HuH-7 (cell line): ENCODE measurements at places on chromosomes 2 and 18.

DNA sequence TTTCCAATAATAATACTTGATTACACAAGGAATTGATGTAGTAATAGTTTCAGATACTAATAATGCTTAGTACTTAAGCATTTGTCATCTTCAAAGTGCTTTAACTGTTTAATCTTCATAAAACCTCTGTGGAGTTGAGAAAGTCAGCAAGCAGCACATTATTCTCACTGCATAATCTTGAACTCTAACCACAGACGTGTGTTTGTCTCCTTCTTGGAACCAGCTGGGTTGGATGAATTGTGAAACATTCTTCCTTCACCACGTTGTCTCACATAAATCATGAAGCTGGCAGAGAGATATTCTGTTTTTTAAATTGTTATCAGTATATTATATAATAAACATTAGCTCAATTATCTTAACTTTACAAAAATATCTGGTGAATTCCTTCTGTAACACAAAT is 55.1 kb upstream of the LDAH start:
- DNase-seq = no peak

GRCh38 chr2:88396209-88396608 is 56.3 kb downstream of the FOXI3 start:
- no peak for DNase-seq

GRCh38 chr2:61210332-61210981 is 48.5 kb downstream of the C2orf74 start:
- peak; percentile 8 for DNase-seq

DNA sequence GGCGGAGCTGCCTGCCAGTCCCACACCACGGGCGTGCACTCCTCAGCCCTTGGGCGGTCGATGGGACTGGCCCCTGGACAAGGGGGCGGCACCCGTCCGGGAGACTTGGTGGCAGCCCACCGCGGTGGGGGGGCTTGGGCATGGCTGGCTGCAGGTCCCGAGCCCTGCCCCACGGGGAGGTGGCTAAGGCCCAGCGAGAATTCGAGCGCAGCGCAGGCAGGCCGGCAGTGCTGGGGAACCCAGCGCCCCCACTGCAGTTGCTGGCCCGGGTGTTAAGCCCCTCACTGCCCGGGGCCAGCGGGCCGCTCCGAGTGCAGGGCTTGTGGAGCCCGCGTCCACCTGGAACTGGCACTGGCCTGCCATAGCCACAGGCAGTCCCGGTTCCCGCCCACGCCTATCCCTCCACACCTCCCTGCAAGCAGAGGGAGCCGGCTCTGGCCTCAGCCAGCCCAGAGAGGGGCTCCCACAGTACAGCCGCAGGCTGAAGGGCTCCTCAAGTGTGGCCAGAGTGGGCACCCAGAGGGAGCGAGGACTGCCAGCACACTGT is 742.9 kb upstream of the DDX18 start:
- DNase-seq = no peak

GRCh38 chr2:170830166-170830565 is 13.5 kb downstream of the GAD1 start:
- DNase-seq = no peak

GRCh38 chr2:74792282-74792681 is 41.6 kb upstream of the HK2 start:
- no peak for DNase-seq

DNA sequence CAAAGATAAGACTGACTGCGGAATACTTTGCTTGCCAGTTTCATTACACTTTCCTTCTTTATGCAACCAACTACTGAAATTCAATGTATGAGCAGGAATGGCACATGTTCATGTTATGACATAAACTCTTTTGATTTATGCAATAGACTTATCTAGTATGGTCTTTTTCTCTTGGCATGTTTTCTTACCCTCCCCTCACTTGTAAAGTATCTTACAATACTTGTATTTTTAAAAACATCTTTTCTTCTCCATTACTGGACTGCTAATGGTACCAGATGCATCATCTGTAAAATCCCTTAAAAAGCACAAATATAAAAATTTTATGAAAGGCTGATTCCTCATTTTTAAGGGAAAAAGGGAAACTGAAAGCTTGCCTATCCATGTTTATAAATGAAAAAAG is 373.8 kb downstream of the ZEB2 start:
- DNase-seq = no peak

GRCh38 chr18:24631243-24632025 is 171.0 kb downstream of the HRH4 start:
- no peak for DNase-seq

DNA sequence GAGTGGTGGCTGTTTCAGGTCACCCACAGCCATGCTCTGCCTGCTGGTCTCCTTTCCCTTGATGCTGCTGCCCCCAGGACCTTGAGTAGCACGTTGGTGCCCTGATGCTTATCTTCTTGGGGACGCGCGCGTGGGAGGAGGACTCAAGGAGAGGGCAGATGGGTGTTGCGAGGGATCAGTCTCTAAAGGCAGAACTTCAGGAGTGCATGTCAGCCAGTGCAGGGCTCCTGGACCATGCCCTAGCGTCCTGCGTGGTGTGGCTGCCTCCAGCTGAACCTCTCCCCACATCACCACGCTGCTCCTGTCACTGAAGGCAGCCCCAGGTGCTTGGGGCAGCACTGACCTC is 62.5 kb upstream of the GLI2 start:
- DNase-seq = no peak

DNA sequence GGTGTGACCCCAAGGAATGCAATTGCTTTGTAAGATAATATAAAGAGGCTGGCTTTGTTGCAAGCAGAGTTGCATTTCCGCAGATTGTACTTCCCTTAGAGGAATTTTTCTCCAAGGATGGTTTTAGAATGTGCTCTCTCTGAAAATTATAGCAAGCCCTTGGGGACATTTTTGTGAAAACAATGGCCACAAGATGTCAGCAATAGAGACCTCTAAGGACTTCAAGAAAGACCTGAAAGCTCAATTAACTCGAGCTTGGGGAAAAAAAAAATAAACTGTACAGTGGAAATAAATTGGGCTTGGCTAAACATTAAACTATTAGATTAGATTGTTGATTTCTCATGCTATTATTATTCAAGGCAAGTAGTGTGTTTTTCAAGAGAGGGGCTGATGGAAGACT is 81.3 kb upstream of the KYNU start:
- DNase-seq = no peak

GRCh38 chr18:46915800-46916550 is 1.3 kb downstream of the PIAS2 start:
- DNase-seq = no peak

- no peak for DNase-seq
Measured at GRCh38 chr2:36607947-36608346, 10.0 kb upstream of the FEZ2 start.

GRCh38 chr2:140354544-140354943 is 1574.4 kb upstream of the NXPH2 start:
- DNase-seq = no peak

- no peak for DNase-seq
Measured at GRCh38 chr2:6452702-6453481, 412.8 kb downstream of the CMPK2 start.

GRCh38 chr2:204570421-204570820 is 25.1 kb downstream of the PARD3B start:
- DNase-seq = no peak

DNA sequence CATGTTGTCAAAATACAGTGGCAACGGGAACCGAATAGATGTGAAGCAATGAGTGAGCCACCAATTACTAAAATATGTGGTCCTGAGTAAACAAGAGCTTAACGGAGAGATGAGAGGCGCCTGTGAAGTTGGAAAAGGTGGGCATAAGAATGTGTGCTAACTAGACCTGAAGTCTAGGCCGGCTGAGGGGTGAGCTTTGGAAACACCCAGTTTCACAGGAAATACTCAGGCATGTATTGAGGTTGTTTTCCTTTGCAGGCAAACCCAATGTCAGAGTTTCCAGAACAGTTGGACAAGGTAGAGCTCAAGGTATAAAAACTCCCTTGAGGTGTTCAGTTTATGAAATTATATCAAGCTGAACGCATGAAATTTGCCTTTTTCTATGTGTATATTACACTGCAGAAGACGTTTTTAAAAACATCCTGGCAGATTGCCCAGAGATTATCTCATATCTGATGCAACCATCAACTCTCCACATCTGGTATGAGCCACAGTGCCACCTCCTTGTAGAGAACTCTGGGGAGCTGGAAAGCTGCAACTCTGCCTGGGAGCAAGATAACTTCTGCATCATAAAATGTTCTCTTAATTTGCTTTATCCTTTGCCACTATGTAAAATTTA is 3.9 kb upstream of the WDSUB1 start:
- DNase-seq = peak; percentile 6

DNA sequence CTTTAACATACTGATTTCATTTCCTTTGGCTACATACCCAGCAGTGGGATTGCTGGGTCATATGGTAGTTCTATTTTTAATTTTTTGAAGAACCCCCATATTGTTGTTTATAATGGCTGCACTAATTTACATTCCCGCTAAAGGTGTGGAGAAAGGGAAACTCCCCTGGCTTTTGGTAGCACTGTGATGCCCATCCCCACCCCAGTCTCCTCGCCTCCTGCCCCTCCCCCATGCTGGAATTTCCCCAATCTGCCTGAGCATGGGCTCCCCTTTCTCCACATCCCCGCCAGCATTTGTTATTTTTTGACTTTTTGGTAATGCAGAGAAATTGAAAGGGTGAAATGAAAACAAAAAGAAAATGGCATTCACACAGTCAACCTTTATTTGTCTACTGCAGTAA is 30.0 kb upstream of the SULT1C4 start:
- no peak for DNase-seq

DNA sequence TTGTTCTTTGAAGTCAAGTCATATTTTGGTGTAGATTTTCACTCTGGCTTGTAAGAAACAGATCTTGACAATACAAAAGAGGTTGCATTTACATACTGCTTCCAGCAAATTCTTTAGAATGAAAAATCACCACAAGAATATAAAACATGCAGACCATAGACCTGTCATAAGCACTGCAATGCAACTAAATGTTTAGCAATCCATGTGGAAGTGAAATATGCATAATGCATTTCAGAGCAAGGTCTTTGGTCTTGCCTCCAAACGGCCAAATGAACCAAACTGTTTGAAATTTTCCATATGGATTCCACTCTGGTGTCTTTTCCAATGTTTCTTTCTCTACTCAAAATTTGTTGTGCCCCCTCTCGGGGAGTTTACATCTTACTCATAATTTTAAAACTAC is 271.0 kb upstream of the CDH20 start:
- DNase-seq = no peak

- DNase-seq = no peak
Measured at GRCh38 chr18:74722237-74722636, 124.6 kb downstream of the ZNF407 start.

GRCh38 chr2:234368861-234369261 is 128.0 kb downstream of the ARL4C start:
- DNase-seq = no peak

DNA sequence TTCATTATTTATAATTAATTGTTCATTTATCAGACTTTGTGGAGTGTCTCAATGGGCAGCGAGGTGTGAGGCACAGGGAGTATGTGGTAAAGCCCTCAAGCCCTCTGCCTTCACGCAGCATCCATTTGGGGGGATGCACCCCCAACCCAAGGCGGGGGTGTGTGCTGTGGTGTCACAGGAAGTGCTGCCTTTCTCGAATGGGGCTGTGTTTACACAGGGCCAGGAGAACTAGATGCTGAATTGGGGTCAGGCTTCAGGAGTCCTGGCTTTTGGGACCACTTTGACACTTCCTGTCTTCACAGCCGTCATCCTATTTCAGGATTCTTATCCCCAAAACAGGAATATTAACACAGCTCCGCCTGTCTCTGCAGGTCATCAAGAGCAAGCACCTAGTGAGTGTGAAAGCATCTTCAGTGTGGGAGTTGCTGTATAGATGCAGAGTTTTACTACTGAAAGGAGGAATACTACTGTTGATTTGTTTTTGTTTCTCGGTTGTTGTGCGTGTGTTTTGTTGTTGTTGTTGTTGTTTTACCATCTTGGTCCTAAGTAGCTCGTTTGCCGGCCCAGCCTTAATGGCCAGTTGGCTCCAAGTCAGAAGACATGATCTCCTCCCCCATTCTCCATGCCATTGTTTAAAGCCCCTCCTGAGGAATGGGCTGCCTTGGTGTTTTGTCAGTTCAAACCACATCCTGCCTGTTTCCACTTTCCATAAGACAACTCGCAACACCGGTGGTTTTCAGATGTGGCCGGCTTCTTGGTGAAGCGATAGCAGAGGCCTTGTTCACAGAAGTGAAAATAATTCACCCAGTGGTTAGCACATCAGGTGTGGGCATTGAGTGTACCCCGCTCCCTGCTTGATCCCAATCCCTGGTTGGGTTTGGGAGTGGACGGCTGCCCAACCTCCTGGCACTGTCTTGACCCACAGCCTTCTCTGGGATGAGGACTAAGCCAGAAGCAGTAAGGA is 221.3 kb downstream of the BCL2 start:
- DNase-seq = no peak

DNA sequence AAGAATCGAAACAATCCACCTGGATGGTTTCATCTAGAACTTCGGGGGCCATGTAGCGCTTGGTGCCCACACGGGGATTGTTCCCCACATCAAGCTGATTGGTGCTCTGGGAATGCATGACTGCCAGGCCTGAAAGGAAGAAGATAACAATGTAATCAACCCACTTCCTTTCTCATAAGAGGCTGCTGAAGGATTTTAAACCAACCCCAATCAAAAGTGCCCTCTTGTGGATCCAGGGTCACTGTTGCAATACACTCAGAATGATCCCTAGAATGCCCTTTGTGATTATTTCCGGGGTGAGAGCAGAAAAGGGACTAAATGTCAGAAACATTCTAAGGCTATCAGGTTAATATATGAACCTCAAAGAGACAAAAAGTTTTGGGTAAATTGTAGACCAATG is 115.2 kb downstream of the ACVR1 start:
- DNase-seq = no peak

DNA sequence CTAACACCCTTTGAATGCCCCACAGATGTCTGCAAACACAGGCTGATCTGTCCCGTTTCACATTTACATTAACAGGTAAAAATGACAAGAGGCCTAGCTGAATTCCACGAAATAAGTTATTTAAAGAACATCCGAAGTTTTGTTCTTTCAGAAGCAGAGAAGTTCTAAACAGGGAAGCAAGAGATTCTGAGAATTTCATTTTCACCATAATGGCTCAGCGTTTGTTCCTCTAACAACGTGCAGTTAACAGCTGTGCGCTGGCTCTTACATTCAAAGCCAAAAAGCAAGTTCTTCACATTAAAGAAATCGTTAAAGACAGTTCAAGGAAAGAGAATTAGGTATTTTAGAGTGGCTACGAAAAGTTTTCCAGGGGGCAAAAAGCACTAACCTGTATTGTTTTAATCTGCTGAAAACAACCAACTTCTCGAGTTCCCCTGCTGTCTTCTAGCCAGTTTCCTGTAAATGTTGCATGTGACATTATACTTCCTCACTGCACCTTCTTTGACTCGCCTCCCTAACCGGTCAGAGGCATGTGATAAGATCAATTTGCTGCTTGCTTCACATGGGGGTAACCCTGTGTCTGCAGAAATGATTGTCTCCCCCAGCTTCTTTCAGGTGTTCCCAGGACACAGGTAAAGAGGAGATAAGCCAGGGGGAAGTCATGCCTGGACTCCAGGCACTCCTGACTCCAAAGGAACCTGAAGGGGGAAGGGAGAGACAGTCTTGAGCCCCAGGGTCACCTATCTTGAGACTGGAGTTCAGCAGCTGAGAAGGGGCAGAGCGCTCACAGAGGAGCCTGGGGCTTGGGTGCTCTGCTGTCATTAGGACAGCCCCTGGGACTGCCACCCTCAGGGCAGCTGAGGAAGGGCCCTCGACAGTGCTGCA is 36.8 kb upstream of the WIPF1 start:
- DNase-seq = no peak
